Stimulated activated CD4-positive, alpha-beta T cell treated with anti-CD3 and anti-CD28 coated beads, Interleukin-12 subunit alpha, Interleukin-12 subunit beta, amount 100 ng/mL, for 48 hours (primary cell): ENCODE measurements at places on chromosomes 1 and 21.

DNA sequence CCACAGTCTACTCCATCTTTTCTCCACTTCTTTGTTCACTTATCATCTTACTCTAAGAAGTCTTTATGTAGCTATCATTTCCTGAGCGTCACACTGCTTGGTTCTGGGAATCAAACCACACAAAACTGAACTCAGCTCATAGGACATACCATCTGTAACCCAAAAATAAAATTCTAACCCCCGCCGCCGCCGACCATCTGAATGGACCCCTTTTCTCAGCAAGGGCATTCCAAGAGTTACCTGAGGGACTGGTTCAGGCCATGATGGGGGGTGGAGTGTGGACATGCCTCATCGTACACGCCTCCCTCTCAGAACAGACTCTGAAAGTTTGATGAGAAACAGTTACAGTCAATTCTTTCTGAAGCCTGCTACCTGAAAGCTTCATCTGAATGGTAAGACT lies 12.6 kb upstream of the CHI3L2 start:
- DNase-seq = no peak

GRCh38 chr1:60277269-60277668 lies 203.7 kb upstream of the C1orf87 start:
- no peak for DNase-seq

DNA sequence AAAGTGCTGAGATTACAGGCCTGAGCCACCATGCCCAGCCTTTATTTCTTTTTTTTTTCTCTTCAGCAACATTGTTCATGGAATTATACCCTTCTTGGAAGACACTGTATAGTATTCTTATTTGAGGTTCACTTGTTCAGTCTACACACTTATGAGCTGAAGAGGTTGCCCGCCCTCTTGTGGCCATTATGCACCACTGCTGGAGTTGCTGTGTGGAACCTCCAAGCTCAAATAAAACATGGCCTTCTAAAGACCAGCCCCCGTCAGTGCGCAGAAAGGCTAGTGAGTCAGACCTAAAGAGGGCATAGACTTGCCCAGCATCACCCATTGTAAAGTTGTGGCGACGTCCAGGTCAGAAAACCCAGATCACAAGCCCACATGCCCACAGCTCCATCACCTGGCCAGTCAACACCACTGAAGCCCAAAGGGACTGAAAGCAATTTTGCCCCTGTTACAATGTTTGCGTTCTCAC lies 20.4 kb downstream of the LURAP1 start:
- DNase-seq = peak; percentile 43

GRCh38 chr1:38243106-38243505 lies 196.5 kb upstream of the POU3F1 start:
- no peak for DNase-seq

DNA sequence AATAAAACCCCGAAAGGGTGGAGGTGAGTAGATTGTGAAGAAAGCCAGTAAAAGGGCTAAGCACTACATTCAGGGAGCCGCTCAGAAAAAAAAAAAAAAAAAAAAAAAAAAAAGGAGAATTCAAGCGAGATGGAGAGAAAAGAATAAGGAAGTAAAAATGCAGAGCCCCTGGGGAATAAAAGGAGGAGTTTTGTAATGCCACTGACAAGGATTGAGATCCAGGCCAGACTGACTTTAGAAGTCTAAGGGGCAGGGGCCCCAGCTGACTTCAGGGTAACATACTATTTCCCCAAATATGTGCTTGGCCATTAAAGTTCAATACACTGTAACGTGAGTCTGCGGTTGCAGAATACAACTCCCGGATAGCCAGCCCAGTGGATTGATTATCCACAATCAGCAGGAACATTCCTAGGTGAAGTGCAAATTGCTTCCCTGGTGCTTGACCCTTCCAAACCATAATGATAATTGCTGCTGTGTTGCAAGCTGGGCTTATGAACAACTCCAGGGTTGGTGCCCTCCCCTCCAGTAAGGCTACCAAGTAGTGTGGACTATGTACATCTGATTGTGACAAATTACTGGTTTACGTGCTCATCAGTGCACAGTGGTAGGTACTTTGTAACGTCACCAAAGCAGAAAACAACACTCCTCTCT lies 30.7 kb upstream of the RRP15 start:
- DNase-seq = no peak

GRCh38 chr1:68000191-68000590 lies 50.2 kb downstream of the DIRAS3 start:
- no peak for DNase-seq
